Stimulated activated CD8-positive, alpha-beta memory T cell treated with anti-CD3 and anti-CD28 coated beads, Interleukin-4, amount 100 ng/mL, for 1 hour (primary cell): ENCODE measurements at places on chromosomes 1 and 21.

DNA sequence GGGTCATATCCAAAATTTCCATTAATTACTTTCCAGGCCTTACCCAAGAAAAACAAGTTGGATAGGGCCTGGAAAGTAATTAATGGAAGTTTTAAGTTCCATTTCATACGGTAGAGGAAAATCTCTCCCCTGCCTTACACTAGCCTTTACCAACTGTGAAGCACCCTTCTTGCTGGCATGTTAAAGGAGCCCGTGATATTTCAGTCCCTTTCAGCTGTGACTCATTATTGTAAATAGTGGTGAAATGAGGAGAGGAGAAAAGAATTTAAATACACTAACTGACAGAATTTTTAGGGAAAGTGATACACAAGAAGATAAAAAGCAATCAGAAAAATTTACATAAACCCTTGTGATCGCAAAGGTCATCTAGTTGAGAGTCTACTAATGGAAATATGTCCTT lies 20.3 kb upstream of the KAZN start:
- no peak for DNase-seq

DNA sequence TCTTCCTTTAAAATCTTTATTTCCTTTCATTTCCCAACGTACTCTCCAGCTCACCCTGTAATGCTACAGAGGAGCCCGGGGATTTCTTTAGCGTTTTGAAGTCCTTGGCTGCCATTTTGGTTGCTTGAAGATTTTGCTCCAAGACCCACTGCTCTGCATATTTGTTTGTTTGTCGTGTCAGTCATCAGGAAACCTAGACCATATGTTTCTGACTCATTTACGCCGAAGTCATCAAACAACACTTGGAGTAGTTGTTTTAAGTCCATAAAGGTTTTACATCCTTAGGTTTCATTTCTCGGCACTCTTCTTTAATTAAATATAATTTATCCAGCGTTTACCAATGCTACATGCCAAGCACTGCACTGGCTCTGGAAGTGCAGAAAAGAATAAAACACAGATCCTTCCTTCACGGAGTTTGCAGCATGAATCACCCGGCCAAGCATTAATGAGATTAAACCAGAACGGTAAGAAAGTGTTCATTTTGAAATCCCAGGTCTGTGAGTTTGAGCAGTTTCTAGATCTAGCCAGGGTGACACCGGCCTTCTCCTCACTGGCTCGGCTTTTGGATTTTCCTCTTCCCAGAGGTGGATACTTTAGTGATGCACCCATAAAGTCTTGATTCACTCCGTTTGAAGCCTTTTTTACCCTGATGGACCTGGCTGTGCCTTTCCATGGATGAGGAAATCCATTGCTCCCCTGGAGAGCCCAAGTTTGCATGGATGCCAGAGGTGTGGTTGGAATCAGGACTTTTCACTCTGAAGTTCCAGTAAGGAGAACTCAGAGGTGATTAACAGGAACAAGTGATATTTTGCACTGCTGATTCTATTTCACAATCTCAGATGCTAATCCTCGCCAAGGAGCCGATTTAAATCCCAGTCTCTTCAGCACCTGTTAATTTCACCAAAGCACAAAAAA lies 109.3 kb downstream of the KAZN start:
- no peak for DNase-seq

DNA sequence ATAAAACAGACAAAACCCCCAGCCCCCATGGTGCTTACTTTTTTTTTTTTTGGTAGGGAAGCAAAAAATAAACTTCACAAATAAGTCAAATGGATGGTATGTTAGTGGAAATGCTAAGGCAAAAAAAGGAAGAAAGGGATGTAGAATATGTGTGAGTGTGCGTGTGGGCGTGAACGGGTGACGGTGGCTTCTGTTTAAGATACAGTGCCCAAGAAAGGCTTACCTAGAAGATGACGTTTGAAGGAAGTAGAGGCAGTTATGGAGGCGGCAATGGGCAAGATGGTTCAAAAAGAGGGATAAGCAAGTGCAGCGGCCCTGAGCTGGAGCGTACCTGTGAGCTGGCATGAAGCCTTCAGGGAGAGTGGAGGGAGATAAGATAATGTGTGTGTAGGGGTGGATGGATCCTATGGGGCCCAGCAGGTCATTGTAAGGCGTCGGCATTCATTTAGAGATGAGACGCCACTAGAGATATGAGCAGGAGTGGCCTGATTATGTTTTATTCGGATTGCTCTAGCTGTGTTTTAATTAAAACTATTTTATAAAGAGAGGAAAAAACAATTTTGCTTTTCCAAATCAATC lies 19.9 kb downstream of the LEPR start:
- DNase-seq: no peak

GRCh38 chr1:201825245-201825644 lies 3.7 kb upstream of the IPO9 start:
- no peak for DNase-seq

DNA sequence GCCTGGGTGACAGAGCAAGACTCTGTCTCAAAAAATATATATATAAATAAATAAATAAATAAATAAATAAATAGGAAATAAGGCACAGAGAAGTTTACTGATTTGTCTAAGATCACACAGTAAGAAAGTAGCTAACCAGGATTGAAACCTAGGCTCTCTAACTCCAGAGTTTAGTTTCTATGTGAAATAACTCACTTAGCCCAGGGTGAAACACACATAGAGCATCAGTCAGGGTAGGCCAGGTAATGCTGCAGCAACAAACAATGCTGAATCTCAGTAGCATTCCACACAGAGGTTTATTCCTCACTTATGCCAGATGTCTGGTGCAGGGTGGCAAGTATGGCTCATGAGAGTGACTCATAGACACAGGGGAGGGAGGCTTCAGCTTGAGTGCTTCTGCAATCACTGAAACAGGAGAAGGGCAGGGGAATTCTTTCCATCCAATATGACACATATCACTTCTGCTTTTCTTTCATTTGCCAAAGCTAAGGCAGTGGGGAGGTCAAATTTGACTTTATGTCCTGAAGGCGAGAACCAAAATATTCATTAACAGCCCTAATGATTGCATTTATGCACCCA lies 37.1 kb upstream of the KANK4 start:
- DNase-seq: no peak

DNA sequence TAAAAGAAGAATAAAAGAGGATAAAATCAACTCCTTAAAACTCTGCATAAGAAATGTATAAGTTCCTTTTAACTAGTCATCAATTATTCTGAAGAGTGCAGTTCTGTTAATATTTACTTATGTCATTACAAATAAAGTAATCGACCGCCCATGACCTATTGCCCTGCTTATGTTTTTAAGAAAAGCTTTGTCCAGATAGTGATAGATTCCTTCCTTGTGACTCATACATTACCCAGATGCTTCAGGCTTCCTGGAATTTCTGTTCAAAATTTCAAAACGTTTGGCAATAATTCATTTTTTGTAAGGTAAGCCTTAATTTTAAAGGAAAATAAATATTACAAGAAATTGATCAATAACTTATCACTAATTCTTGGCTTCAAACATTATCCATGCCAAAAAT lies 918.2 kb upstream of the ADGRL2 start:
- DNase-seq: no peak

DNA sequence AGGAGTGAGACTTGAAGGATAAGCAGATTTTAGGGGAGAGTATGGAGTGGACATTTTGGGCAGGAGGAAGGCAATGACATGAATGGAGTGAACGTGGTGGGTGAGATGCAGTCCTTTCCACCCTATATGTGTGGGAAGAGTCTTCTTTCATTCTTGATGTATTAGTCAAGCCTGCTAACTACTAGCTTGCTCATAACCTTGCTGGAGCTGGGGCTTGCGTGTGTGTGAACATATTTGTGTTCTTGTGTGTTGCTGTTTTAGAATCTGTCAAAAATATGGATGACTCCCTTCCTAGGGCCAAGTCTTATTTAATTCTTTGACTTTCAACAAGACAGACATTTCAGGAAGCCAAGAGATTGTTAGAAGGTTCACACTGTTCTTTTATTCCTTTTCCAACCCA lies 132.7 kb downstream of the UCK2 start:
- no peak for DNase-seq

DNA sequence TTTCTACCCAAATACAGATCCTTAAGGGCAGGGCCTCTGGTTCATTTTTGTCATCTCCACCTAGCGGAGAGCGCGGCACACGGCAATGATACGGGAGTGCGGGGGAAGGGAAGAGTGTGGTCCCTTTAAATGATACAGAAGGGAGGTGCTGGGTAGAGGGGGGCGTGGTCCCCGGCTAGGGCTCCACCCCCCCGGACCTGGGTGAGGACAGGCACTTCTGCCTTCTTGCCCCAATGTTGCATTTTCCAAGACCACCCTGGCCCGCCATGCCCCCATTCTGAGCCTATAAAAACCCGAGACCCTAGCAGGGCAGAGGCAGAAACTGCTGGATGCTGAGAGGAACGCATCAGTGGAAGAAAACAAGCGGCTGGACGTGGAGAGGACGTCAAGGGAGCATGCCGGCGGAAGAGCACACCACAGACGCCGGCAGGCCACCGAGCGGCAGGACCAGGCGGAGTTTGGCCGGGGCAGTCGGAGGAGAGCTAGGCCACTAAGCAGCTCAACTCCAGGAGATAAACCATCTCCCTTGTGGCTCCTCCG lies 30.0 kb downstream of the LRRC3 start:
- no peak for DNase-seq

DNA sequence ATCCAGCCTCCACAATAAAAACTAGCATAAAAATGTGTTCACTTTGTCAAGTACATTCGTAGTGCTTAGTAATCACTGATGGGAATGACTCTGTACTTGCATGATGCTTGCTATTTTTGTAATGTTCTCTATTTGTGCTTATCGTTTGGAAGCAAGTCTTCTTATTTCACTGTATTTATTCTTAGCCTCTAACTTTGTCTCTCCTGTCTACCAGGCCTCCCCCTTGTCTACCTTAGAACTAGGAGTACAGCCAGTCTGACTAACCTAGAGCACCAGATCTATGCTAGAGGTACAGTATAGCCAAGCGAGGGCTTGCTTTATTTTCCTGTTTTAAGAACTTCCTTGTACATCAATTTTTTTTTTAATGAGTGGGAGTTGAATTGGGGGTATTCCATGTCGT lies 108.2 kb downstream of the VPS13D start:
- no peak for DNase-seq

DNA sequence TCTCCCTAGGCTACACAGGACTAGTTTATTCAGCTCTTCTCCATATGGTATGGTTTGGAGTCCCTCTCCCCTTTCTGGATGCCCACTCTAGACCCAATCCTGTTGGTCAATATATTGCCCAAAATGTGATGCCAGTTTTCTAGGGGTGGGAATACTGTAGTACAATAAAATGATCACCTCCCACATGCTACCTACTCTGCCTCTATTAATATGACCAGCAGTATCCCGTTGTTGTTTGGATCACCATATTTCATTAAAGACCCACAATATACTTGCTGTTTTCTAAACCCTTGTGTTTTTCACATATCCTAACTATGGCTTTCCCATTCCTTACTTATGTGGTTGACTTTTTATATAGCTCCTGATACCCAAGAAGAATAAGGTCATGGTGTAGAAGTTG lies 95.9 kb upstream of the IGSF21 start:
- DNase-seq: no peak

DNA sequence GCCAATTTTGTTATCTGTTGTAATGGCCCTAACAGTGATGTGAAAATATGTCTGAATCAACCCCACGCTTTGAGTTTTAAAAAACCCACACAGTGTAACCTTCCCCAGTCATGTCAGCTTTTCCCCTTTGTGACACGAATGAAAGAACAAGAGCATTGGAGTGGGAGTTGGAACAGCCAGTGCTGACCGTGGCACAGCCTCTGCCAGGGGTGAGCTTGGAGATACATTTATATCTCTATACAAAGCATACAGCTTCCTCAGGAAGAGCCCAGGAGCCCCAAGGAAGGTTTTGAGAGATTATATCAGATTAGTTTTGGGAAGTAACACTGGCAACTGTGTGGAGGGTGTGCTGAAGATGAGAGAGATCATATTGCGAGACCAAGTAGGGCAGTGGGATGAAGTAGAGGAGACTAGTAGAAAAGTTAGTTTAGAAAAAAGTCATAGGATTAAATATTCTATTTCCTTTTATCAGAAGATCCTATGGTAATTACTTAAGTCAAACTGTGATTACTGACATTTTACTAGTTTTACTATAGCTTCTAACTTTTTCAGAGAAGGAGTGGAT lies 15.9 kb downstream of the LRRC8B start:
- DNase-seq: no peak

GRCh38 chr1:159222075-159222865 lies 17.6 kb downstream of the ACKR1 start:
- no peak for DNase-seq

DNA sequence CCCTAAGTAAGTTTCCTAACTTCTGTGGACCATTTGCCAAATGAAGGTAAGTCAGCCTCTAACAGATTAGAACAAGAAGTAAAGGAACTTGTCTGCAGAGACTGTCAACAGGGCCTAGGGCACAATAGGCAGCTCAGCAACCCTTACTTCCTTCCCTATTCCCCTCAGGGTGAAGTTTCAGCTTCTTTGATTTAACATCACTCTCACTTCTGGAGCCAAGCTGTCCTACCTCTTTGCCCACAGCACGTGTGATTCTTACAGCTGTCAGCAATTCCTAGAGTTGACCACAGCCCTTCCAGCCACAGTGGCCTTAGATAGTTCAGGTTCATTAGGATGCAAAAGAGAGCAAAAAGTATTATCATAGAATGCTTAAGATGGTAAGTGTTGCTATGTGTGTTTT lies 7.6 kb upstream of the EIF4G3 start:
- DNase-seq: no peak

DNA sequence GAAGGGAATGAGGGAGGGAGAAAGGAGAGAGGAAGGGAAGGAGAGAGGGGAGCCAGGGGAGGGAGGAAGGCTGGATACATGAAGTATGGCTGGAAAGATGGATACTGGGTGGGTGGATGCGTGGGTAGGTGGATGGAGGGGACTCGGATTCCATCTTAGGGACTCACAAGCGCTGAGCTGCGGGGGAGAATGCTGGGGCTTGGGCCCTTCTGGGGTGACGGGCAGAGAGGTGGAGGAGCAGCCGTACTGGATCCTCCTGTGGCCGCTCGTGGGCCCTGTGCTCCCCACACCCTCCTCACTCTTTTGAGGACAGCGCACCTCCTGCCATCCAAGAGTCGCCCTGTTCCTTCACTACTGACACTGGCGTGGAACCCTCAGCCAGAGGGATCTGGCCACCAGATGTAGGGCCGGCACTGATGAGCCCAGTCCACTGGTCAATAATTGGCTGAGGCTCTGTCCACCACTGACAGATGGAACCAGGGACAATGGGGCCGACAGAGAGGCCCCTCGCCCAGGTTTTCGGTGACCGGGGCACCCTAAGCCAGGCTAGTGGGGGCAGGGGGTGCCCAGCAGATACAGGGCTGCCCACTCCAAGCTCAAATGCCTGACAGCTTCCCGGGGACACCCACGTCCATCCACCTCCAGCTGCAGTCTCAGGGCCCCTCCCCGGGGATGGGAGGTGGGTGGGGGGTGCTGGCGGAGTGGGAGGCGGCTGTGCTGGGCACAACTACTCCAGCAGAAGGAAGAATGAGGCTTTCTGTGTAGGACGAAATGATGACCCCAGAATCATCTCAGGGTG lies 4.4 kb upstream of the ACTRT2 start:
- no peak for DNase-seq

- no peak for DNase-seq
Observed at GRCh38 chr1:163406772-163407171, 85.0 kb downstream of the NUF2 start.

DNA sequence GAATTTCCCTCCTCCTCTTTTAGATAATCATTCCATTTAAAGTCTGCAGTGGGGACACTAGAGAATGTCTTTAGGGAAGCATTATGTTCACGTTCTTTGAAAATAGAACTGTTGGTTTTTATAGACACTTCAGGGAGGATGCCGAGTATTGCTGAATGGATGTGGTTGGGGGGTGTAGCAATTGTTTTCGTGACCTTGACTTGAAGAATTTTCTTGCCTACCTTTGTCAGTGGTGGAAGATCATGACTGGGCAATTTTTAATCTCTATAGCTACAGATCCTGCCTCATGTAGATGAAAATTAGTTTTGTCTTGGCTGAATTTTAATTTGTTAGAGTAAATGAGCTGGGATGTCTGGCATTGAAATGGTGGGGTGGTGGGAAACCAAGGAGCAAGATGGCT lies 3.8 kb downstream of the SMG7 start:
- no peak for DNase-seq
